ENCODE measurements at places on chromosomes 4 and X. TPM values are rescaled to one million over a fixed set of nuclear protein-coding genes. Genes with fewer than 3 reads are reported as not detected.

HTN3 gene
- total RNA-seq: not detected

POF1B gene
- 33.4 TPM for total RNA-seq

UTP3 gene
- 16.2 TPM for total RNA-seq

GRCh38 chrX:49701933-49702332 is 6.1 kb upstream of the PAGE1 start:
- no peak overlapping the region for H3K4me3 ChIP-seq
- DNase-seq: no peak
- H3K27me3 ChIP-seq: no peaks in the 10 kb centered on the region
- H3K27ac ChIP-seq: no peak overlapping the region
- H3K4me1 ChIP-seq: no peaks in the 10 kb centered on the region
- no peaks in the 10 kb centered on the region for H3K36me3 ChIP-seq

DNA sequence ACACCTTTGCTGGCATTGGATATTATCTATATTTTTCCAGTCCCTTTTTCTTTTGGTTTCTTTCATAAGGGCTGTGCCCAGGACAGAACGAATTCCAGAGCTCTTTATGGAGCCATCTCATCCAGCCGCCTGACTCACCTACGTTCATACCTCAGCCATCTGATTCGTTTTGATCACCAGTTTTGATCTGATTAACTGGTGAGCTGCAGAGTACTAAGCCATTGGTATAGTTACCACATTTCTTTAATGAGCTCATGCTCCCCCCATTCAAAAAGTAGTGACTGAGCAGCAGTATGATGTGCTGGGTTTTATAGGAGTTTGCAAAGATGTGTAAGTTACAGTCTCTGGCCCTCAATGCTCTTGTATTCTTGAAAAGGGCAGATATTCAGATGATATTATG is 43.0 kb upstream of the CDKN2AIP start:
- H3K27me3 ChIP-seq: no peaks in the 10 kb centered on the region
- no peaks in the 10 kb centered on the region for H3K36me3 ChIP-seq
- no peak for DNase-seq

DNA sequence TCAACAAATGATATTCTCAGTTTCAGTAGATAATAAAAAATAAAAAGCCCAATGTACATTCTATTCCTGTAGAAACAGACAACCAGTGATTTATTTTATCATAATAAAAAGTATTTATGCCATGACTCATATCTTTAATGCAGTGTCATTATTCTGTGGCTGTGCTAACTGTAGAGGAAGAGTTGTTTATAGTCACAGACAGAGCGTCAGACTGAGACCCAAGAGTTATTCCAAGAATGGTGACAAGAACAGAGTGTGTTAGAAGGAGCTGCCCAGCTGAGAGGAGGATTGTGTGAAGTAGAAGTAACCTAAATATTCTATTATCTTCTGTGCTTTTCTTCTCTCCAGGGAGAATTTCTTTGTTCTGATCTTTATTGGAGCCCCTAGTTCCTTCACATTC is 210.7 kb downstream of the PPP1R2C start:
- no peaks in the 10 kb centered on the region for H3K4me1 ChIP-seq
- no peaks in the 10 kb centered on the region for H3K27me3 ChIP-seq
- DNase-seq: no peak
- no peak overlapping the region for H3K27ac ChIP-seq
- no peak overlapping the region for H3K4me3 ChIP-seq
- no peaks in the 10 kb centered on the region for H3K36me3 ChIP-seq
